ENCODE measurements at places on chromosomes 2 and 18.
A peak's percentile ranks its signal among the peaks of the same experiment; 100 is the strongest.

DNA sequence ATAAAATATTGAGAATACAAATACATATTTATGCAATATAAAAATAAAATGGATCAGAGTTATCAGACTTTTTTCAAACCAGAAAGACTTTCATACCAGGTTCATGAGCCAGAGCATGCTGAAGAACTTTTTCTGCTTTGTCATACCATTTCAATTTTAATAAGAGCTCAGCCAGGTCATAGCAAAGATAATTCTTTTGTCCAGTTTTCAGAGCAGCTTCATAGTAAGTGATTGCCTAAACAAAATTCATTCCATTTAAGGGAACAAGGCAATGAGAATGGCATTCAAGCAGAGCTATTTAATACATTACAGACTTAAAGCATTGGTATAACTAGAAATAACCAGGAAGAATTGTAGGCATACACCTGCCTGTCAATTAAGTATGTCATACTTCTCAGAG, 42.3 kb downstream of the TTC21B start:
- no peak for DNase-seq

DNA sequence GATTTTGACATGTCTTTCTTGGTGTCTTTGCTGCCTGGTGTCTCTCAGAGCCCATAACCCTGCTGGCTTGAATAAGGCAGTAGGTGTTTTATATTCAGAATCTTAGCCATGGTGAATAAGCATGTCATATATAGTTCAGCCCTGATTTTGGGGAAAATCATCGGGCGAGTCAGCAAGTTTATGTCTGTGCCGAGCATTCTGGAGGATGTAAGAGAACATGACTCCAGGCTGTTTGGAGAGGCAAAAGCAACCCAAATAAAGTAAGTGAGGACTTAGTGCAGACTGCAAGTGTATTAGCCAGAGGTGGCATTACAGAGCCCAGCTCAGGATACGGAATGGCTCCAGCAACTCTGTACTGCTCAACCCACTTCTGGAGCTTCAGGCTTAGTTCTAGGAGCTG, 50.3 kb downstream of the TCF7L1 start:
- DNase-seq = no peak

GRCh38 chr2:127565261-127566138, 30.0 kb downstream of the MYO7B start:
- no peak for DNase-seq

- DNase-seq = no peak
Observed at GRCh38 chr2:28360718-28361293, 31.9 kb upstream of the FOSL2 start.

GRCh38 chr2:24169023-24169422, 5.8 kb upstream of the FAM228A start:
- no peak for DNase-seq

DNA sequence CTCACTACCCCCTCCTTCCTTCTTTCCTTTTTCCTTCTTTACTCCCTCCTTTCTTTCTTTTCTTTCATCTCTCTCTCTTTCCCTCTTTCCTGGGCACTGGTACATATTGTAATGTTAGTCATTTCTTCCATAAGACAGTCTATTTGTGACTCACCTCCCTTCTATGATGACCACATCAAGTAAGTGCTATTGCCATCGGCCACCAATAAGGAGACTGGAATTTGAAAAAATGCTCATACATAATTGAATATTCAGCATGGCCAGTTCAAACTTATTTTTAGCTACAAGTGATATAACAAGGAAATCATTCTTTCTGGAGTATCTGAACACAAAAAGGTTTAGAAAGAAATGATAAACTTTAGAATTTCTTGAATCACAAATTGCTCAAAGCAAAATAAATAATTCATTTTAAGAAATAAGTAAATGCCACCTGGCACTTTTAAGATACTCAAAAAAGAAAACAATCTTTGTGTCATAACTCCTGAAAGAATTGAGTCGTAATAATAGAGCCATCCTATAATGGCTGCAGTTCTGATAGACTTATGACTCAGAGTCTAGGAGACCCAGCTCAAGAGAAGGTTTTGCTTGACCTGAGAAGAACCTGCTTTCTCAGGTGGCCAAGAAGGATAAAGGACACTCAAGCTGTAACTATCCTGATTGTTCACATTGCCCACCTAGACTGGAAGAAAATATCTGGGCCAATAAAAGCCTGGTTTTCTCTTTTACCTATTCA, 51.6 kb upstream of the CCBE1 start:
- no peak for DNase-seq

DNA sequence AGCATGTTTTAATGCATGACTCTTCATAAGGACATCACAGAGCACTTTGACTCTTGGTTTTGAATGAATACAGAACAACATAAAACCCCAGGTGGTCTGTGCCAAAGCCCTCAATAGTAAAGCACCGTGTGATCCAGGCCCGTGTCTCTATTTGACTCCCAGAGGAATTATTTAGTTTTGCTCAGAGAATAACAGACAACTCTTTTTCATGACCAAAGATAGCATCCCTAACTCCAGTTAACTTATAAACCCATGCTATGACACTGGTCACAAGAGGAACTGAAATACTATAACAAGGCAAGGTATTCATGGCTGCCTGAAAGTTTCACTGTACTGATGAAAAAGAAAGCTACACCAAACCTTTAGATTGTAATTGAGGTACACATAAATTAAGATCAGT, 128.4 kb downstream of the IKZF2 start:
- no peak for DNase-seq

- no peak for DNase-seq
Observed at GRCh38 chr18:34901299-34901698, 139.9 kb upstream of the MAPRE2 start.

DNA sequence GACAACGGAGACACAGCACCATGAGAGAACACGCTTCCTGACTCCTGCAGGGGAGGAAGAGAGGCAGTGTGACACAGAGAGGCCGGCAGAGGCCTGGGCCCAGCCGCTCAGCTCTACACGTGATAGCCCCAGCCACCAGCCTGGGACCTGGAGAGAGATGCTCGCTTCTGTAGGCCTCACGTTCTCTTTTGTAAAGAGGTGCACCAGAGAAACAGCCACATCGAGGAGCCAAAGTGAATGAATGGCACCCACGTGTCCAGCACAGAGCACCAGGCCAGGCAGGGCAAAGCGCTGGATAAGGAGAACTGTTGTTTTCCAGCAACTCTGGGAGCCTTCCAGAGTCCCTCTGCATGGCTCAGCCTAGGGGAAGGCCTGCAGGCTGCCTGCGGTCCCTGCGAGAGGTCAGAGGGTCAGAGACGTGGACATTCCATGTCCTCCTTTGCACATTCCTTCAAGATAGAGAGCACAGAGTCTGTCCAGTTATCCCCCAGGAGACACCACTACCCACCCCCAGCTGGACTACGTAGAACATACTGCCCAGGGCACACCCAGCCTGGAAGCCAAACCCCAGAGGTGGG, 14.2 kb downstream of the LIMS2 start:
- DNase-seq = peak; percentile 84
